ENCODE measurements at places on chromosomes 2 and 18.

DNA sequence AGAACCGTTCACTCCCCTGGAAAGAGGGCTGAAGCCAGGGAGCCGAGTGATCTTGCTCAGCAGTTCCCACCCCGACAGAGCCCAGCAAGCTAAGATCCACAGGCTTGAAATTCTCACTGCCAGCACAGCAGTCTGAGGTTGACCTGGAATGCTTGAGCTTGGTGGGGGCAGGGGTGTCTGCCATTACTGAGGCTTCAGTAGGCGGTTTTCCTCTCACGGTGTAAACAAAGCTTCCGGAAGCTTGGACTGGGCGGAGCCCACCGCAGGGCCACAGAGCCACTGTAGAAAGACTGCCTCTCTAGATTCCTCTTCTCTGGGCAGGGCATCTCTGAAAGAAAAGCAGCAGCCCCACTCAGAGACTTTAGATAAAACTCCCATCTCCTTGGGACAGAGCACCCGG lies 180.8 kb downstream of the WDR7 start:
- no peak for DNase-seq

- DNase-seq, result no peak
Measured at GRCh38 chr2:17301437-17301836, 216.8 kb downstream of the RAD51AP2 start.

DNA sequence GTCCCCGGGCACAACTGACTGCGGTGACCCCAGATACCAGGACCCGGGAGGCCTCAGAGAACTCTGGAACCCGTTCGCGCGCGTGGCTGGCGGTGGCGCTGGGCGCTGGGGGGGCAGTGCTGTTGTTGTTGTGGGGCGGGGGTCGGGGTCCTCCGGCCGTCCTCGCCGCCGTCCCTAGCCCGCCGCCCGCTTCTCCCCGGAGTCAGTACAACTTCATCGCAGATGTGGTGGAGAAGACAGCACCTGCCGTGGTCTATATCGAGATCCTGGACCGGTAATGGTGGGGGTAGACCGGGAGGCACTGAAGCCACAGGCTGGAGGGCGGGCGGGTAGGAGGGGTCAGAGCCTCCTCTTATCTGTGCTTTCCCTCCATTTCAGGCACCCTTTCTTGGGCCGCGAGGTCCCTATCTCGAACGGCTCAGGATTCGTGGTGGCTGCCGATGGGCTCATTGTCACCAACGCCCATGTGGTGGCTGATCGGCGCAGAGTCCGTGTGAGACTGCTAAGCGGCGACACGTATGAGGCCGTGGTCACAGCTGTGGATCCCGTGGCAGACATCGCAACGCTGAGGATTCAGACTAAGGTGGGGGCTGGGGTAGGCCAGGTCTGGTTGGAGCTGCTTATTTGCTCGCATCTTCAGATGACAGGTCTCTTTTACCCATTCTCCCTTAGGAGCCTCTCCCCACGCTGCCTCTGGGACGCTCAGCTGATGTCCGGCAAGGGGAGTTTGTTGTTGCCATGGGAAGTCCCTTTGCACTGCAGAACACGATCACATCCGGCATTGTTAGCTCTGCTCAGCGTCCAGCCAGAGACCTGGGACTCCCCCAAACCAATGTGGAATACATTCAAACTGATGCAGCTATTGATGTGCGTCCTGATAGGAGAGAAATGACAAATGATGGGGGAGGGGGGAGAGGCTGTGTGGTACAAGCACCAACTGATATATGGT lies 780 bp downstream of the HTRA2 start:
- DNase-seq, result no peak

GRCh38 chr18:59719544-59720181 lies 22.4 kb upstream of the CCBE1 start:
- no peak for DNase-seq

DNA sequence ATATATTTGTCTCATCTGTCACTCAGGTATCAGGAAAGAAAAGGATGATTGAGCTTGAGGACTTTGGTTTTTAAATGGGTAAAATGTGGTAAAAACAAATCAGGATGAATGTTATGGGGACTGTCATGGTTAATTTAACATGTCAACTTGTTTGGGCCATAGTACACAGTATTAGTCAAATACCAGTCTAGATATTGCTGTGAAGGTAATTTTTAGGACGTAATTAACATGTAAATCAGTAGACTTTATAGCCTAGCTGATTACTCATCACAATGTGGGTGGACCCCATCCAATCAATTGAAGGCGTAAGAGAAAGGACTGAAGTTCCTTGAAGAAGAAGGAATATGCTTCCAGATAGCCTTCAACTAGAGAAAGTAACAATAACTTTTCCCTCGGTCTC lies 275.7 kb upstream of the ZNF804A start:
- DNase-seq, result no peak

DNA sequence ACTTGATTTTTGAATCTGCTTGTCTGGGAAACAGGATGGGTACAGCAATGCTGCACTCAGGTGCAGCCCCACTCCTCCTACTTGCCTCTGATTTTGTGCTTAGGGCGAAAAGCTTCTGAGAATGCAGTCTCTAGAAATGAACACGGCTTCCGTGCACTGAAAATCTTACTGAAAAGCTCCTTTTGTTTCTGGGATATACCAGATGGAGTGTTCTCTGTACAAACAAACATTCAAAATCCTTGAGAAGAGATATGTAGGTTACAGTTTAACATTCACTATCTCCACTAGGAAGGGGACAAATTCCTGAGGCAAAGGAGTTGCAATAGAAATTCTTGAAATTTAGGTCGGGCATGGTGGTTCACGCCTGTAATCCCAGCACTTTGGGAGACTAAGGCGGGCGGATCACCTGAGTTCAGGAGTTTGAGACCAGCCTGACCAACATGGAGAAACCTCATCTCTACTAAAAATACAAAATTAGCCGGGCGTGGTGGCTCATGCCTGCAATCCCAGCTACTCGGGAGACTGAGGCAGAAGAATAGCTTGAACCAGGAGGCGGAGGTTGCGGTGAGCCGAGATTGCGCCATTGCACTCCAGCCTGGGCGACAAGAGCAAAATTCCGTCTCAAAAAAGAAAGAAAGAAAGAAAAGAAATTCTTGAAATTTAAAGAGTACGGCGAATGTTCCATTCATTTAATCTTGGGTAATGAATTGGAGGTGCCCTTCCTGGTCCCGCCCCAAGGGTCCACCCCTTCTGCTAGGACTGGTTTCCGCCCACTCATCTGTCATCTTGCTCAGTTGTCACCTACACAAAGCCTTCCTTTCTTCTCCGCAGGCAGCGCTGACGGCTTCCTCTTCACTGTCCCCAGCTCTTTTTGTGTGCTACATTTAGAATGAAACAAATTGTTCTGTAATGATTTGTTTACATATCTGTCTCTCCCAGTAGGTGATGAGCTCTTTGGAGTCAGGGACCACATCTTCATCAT lies 92.4 kb downstream of the SOCS6 start:
- peak; percentile 45 for DNase-seq

DNA sequence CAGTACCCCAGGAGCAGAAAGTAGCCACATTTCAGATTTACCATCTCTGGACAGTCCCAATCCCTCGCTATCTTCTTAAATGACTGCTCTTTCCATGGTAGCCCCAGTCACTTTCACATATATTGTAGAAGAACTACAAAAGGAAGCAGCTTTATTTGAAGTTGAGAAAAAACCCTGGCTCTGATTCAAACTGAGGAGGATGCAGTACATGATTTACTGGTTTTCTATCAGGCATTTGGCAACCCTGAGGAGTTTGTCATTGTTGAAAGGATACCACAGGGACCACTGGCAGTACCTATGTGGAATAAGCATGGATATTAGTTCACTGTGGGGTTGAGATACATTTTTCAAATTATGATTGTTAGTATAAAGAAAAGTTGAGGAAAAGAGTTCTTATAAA lies 640.9 kb upstream of the SETBP1 start:
- DNase-seq, result no peak

- peak; percentile 21 for DNase-seq
Measured at GRCh38 chr2:24049485-24050021, at the start of gene FKBP1B. Gene FKBP1B (plus strand): TSS chr2:24049741. CDS start chr2:24049850, 109 bp downstream.

DNA sequence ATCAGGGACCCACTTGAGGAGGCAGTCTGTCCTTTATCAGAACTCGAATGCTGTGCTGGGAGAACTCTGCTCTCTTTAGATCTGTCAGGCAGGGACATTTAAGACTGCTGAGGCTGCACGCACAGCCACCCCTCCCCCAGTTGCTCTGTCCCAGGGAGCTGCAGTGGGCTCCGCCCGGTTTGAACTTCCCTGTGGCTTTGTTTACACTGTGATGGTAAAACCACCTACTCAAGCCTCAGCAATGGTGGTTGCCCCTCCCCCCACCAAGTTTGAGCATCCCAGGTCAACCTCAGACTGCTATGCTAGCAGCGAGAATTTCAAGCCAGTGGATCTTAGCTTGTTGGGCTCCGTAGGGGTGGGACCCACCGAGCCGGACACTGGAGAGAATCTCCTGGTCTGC lies 11.8 kb upstream of the LHCGR start:
- DNase-seq, result no peak

- DNase-seq, result no peak
Measured at GRCh38 chr2:180130403-180130802, 123.3 kb upstream of the CWC22 start.

GRCh38 chr2:206068207-206068606 lies 17.8 kb downstream of the INO80D start:
- DNase-seq, result no peak

DNA sequence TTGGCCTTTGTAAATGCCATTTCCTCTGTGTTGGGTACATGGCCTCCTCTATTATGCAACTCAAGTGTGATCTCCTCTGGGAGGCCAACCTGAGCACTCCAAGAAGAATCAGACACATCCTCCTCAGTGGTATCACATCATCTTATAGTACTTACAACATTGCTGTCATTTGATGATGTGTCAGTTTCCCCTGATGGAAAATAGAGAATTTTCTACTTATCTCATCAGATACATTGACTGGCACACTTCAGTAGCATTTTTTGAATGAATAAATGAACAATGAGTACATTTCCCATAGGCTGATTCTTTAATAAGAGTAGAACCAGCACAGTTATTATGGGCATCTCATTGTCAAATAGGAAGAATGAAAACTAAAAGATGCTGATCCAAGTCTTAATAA lies 86.6 kb upstream of the NXPH2 start:
- DNase-seq, result no peak

DNA sequence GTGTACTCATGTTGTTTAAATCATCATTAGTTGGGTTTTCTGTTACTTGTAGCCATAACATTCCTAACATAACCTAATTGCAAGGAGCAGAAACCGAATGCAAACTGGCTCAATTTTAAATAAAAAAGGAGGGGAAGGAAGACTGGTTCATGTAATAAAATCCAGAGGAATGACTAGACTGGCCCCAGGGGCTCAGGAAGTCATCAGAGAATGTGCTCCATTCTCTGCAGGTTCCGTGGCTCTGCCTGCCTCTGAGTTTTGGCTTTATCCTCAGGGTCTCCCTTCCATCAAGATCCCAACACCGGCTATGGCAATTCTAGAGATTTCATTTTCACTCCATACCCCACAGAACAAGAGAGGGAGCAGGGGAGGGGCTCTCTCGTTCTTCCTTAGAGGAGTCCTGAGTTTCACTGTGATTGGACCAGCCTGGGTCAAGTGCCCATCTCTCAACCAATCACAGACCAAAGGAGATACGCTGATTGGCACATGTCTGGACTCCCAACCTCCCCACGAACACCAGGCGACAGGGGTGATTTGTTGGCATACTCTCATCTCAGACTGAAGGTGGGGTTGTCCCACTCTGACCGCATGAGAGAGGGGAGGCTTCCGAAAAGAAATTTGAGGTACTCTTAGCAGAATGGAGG lies 64.8 kb downstream of the NPPC start:
- DNase-seq, result no peak

- DNase-seq, result no peak
Measured at GRCh38 chr2:173205375-173205774, 129.7 kb downstream of the MAP3K20 start.

GRCh38 chr2:176187899-176188773 lies at the start of gene HOXD1:
Gene HOXD1 (plus strand): TSS chr2:176188668. CDS start chr2:176188802, 134 bp downstream.
- DNase-seq, result no peak

DNA sequence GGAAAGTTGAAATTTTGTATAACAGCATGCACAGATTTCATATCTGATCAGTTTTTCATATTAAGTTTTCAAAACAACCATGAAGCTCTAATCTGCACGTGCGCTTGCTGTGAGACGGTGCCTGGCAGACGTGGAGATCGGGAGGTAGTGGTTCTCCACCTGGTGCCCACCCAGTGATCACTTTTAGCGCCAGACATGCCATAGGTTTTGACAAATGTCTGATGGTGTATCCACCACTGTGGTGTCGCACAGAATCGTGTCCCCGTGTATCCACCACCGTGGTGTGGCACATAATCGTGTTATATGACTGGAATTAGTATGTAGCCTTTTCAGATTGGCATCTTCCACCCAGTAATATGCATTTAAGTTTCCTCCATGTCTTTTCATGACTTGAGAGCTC lies 40.9 kb upstream of the KCNG2 start:
- DNase-seq, result no peak

- DNase-seq, result no peak
Measured at GRCh38 chr2:222794585-222795449, 66.0 kb upstream of the ACSL3 start.

GRCh38 chr2:210224591-210224940 lies 681 bp downstream of the ACADL start:
- no peak for DNase-seq

- DNase-seq, result no peak
Measured at GRCh38 chr2:148350199-148350598, 294.4 kb upstream of the EPC2 start.

GRCh38 chr2:103222969-103223368 lies 461.1 kb downstream of the TMEM182 start:
- no peak for DNase-seq

DNA sequence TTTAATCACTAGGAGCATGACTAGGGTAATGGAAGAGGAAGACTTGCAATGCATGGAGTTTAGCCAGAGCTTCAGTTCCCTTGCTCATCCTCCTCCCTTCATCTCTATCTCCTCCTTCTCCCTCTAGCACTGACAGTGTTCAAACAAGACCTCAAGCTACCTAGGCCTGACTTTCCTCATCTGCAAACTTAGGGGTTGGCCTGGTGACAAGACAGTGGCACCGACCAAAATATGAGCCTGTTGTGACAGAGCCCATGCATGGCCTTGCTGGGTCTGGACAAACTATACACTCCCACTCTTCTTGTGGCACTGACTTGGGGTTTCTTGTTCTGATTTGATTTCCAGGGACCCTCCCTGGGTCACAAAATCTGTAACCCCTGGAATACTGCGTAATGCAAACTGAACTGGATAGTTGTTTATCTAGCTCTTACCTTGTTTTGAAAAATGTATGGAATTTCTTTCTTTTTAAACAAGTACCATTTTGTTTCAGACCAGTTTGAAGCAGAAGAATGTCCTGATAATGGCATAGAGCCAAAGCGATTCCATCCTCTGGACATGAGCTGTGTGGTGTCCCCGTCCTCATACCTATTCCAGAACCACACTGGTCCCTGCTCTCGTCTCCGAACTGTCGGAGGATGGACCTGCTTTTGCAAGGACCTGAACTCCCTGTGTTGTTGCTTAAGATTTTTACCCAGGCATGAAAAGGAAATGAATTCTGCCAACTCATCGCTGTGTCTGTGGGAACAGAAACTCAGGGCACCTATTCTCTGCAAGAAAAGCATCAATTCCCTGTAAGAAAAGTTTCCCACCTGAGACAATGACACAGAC lies 33.4 kb upstream of the PPP4R1 start:
- no peak for DNase-seq

- DNase-seq, result no peak
Measured at GRCh38 chr2:241029599-241030332, 31.3 kb downstream of the SNED1 start.
